ENCODE measurements at places on chromosomes 5 and 9.

DNA sequence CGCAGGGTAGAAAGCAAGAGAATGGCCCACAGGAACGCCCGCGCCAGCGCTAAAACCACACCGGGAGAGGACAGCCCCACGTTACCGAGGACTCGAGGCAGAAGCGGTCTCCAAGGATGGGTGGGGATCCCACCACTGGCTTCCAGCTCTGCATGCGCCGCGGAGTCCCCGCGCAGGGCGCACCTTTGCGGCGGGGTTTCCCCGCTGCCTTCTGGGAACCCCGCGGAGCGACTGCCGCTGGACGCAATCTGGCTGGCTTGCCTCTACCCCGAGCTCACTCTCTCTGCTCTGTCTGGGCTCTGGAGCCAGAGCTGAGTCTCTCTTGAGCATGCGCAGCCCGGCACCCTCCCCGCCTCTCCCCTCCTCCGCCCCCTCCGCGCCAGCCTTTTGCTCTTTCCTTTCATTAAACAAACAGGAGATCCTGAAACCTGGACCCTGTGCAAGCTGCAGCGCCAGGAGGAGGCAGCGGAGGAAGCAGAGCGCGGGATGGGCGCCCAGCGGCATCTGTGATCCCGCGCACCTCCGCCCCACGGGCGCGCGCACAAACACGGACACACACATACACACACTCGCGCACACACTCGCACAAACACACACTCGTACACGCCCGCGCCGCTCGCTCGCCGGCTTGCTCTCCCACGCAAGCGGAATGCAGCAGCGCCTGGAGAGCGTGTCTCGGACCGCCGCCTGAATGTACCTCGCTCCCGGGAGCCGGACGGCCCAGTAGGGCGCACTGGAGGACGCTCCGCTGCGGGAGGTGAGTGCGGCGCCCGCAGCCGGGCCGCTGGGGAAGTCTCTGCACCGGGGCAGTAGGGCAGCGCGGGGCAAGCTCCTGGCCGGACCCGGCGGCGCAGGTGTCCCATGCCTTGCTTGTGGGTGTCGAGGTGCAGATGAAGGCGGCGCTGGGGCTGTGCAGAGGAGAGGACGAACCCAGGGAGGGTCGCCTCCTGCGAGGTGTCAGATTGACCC is at the start of gene PLPPR1:
Gene PLPPR1, plus strand, starts transcription at position 382 of the 969 bp plus-strand sequence.
- peak; percentile 84 for DNase-seq

- DNase-seq, result no peak
Observed at GRCh38 chr9:89402695-89403427, 84.6 kb downstream of the SECISBP2 start.

GRCh38 chr9:30932226-30932625 is 1452.2 kb upstream of the ACO1 start:
- no peak for DNase-seq

DNA sequence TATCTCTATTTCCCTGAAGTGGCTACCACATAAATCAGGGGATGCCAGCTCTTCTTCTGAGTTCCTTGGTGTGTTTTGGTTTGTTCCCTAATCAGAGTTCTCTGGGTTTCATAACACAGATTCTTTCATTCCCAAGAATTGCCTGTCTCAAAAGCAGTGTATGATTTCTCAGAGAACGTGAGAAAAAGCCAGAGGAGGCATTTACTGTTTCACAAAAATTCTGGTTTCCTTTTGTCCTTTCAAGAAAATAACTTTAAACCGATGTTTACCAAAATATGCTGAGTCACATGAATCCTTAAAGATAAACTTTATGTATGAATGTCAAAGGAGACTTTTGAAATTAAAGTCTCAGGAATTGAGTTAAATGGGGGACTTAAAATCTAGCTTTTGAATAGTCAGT is 314.3 kb downstream of the EBF1 start:
- DNase-seq, result no peak

DNA sequence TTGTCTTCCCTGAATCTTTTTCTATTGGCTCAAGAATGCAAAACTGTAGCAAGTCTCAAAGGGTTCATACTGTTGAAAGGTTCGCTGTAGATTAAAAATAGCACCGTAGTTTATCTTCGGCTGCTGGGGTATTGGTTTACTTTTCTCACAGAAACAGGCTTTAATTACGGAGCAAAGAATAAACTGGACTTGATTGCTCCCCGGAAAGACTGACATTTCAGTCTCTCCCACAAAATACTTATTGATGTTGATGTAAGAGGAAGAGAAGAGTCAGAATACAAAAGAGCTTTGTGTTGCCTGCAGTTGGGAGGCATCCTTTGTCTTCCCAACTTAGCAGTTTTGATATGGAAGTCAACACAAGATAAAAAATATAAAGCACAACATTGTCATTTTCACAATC is 183.9 kb upstream of the DMAC1 start:
- DNase-seq, result no peak

DNA sequence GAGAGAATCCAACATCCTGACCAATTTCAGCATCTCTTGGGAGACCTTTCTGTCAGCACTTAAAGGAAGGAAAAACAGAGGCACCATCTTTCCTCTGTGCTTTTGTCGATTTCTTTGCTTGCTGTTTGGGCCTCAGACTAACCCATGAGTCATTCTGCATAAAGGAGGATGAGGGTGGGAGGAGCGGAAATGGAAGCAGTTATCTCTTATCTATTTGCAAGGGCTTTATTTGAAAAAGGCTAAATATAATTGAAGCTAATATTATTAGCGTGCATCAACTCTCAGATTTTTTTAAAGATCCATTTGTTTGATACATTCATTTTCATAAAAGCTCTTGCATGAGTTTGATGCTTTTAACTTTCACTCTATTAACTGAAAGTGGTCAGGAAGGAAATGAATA is 72.9 kb downstream of the ZNF622 start:
- peak; percentile 33 for DNase-seq

Data from GM23338 (cell line).